Astrocyte of the spinal cord (primary cell): ENCODE measurements at places on chromosomes 6 and 20.

DNA sequence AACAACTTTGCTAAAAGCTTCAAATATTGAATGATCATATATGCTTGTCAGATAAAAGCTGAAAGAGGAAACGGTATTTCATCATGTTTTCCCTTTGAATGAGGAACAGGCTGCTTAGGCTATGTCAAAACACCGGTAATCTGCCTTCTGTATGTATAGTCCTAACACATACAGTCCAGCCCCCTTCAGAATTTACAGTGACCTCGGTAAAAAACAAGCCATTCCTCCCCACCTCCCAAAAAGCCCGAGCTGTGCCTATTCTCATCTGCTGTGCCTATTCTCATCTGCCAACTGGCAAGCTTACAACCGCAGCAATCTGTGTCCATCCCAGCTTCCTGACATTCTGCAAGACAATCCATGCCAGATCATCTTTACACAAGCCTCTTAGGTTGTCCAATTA is 26.8 kb upstream of the UBE2J1 start:
- DNase-seq = no peak

DNA sequence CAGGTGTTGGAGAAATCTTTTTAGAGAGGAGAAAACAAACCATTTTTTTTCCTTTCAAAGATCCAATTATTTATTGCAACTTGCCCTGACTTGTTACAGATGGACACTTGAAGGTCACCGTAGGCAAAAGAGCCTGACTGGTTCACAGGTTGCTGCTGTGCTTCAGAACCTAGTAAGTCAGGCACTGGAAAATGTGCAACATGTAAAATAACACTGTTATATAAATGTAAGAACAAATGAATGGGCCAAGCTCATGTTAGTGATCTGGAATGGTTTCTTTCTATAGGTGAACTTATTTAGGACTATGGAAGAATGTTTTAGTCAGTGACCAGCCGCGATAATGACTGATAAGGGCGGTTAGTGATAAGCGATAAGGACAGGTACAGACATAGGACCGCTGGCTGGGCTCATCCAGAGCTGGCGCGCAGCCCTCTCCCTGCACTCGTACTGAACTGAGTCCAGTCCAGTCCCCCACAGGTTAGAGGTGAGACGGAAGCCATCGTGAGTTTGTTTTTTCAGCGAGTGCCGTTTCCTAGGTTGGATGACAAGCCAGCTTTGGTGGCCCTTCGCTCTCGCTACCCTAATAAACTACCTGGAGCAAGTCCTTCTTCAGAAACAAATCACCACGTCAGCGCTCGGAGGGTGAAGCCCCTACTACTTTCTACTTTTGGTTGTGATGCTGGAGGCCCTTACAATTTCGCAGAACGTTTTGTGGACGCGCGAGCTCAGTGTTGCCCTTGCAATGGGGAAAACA is 94.4 kb upstream of the PRDM1 start:
- no peak for DNase-seq

- DNase-seq = no peak
Measured at GRCh38 chr6:165597821-165598220, 65.2 kb downstream of the PDE10A start.

DNA sequence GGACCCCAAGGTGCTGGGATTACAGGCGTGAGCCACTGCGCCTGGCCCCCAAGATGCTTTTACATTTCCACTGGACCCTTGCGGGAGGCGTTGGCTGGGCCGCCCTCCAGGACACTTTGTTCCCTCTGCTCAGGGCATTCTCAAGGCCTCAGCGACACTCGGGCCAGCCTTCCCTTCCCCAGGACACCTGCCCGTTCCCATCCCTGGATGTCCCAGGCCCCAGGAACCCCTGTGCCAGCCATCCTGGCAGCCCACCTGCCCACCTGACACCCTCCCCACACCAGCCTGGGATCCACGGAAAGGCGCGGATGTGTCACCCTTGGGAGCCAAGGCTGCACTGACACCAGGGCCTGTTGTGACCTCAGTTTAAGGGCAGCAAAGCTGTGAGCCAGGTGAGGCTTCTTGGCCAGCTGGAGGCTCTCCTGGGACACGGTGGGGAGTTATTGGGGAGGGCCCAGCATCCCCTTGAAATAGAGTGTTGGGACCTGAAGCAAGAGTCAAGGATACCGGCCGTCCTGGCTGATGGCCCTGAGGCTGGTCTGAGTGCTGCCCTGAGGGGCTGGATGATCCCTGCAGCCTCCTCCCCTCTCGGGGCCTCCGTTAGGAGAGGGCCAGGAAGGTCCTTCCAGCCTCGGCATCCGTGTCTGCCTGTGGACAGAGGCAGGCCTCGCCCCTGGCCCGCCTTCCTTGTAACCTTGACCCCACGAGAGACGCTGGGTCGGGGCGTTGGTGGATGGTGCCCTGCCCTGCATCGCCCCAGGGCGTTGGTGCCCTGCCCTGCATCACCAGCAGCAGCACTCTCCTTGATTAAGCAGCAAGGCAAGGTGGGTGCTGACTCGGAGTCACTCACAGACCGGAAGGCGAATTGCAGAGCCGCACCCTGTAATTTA is 84.2 kb upstream of the BHLHE23 start:
- no peak for DNase-seq

DNA sequence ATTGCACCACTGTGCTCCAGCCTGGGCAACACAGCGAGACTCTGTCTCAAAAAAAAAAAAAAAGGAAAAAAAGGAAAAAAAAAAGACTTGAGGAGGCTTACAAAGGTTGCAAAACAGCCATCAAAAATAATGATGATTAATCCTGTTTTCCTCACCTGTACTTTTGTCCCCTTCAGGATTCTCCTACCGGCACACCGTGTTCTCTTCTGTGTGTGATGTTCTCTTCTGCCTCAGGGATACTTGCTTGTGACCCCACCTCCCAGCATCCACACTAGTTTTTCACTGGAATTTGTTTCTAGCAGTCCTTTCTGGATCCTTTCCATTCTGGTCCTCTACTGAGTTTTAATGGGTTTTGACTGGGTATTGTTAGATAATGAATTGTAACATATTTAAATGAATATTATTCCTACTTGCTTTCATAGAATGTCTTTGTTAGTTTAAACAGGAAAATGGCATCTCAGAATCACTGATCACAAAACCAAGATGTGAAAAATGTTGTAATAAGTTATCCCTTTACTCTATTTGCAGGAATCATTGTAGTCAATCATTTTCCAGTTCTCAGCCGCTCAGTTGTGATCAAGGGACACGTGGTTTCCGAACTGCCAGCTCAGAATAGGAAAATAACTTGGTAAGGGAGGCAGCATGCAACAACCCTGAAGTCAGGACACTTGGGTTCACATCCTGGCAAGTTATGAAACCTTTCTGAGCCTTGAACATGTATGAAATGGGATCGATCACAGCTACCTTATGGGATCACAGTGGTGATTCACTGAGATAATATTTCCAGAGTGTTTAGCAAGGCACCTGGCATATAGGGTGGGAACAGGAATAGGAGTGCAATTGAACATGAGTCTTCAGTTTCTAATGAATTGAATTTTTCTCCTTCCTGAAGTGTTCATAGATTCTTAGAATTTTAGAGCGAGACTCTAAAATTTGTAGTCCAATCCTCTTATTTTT is 8.5 kb downstream of the C6orf89 start:
- no peak for DNase-seq

DNA sequence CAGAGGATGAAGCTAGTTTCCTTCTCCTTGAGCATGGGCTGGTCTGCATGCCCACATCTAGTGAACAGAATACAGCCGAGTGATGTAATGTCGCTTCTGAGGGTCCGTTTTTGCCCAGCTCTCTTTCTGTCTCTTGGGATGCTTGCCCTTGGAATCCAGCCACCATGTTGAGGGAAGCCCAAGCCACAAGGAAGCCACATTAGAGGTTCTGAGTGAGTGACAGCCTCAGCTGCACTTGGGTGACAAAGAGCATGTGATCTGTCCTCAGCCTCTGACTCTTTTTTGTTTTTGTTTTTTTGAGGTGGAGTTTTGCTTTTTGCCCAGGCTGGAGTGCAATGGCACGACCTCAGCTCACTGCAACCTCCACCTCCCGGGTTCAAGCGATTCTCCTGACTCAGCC is 100.6 kb upstream of the SALL4 start:
- DNase-seq = no peak

DNA sequence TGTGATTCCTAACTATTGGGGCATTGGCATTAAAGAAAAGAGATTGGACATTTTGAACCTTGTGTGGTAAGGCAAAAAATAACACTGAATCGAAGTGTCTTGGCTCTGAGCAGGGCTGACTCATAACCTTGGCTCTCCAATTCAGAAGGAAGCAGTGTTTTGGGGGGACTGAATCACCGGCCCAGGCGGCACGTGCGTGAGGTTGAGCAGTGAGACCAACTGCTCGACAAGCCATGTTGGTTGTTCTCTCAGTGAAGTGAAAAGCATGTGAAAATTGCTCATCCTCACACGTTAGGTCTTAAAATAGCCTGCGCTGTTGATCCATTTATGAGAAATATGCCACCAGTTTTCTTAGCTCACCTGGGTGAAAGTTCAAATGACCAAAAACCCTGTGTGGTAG is 137.8 kb upstream of the SPACA1 start:
- DNase-seq = peak; percentile 93

DNA sequence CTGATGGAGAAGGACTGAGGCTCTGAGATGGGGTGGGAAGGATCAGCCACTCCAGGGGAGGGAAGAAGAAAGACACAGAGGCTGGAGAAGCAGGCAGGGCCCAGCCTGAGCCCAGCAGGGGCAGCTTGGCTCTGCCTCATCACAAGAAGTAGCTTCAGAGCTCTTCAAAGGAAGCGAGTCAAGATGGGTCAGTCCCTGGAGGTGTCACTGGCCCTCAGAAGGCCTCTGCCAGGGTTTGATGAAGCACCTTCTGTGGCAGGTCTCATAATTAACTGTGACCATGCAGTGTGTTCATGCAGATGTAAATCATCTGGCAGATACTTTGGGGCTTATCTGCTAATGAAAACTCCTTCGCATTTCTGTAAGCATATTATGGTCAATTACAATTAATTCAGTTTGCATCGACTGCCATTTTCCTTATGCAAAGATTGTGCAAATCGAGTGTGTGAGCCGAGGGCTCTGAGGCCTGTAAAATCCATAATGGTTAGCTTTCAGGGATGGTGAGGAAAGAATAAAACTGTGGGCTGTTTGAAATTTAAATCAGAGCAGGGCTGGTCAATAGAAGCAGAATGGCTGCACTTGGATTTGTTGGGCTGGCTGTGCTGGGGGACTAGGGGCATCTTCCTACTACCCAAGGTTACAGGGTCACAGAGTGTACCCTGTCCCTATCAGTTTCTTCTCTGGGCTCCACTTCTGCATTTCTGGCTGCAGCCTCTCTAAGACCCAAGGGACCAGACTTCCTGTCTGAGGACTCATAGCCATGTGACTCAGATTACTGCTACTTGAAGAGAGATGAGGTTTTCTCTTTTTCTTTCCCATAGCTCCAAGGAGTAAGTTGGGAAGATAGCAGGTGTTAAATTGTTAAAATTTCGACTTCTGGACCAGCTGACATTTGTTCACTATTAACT is 376.6 kb downstream of the DHX35 start:
- DNase-seq = no peak

- DNase-seq = no peak
Measured at GRCh38 chr6:74939721-74940620, 265.9 kb downstream of the COL12A1 start.

- DNase-seq = no peak
Measured at GRCh38 chr6:20126102-20126752, 86.0 kb downstream of the MBOAT1 start.

- DNase-seq = peak; percentile 86
Measured at GRCh38 chr6:168015482-168016175, 18.2 kb downstream of the KIF25 start.
